H7 (cell line): ENCODE measurements at places on chromosomes 3 and 15.
A peak's percentile ranks its signal among the peaks of the same experiment; 100 is the strongest.

- no peak for DNase-seq
Measured at GRCh38 chr3:153634683-153635082, 472.7 kb downstream of the RAP2B start.

GRCh38 chr3:119759962-119760361 lies 21.9 kb upstream of the NR1I2 start:
- no peak for DNase-seq

- no peak for DNase-seq
Measured at GRCh38 chr3:101850246-101851051, 1.1 kb downstream of the NFKBIZ start.

DNA sequence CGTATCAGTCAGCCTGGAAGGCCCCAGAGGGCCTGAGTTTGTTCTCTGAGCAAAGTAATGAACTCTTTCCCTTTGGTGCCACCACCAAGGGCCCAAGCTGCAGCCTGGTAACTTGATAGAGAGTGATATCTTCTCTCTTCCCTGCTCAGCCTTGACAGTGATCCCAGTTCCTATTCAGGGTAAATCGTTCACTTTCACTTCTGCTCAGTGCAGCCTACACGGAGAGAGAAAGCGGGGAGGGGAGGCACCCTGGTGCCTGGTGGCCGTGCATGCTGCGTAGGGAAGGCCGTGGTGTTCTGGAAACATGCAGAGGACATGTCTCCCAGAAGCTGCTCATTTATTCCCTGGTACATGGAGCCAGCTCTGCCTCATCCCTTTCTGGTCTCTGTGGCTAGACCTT lies 54.9 kb downstream of the KIF9 start:
- DNase-seq = no peak

DNA sequence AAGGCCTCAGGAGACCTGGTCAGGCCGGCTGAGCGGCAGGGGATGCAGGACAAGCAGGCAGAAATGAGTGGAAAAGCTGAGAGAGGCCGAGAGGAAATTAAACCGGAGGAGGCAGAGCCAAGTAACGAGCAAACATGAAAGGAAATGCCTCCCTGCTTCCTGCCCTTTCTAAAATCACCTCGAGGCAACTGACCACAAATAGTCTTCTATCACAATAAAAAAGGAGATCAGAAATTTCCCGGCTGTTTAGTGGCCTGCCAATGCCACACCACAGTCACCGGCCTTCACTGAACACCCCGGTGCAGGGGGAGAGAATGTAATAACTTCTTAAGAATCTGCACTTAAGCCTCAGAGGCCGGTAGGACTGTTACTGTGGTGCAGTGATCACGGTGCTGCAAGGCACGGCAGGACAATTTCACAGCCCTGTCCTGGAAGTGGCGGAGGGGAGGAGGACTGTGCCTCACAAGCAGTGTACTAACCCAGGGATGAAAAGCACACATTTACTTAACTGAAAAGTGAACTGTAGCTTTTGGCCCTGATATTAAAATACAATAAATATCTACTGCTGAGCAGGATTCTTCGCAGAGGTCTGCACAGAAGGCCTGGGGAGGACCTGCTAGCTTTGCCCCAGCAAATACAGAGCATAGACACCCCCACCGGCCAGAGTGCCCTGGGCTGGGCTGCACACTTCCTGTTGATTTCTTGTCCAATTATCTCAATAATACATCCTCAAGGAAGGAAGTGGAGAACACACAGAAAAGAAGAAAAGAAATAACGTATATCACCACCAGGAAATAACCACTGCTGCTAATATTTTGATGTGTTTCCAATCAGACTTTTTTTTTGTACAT lies 183.5 kb upstream of the NSMCE3 start:
- peak; percentile 24 for DNase-seq

DNA sequence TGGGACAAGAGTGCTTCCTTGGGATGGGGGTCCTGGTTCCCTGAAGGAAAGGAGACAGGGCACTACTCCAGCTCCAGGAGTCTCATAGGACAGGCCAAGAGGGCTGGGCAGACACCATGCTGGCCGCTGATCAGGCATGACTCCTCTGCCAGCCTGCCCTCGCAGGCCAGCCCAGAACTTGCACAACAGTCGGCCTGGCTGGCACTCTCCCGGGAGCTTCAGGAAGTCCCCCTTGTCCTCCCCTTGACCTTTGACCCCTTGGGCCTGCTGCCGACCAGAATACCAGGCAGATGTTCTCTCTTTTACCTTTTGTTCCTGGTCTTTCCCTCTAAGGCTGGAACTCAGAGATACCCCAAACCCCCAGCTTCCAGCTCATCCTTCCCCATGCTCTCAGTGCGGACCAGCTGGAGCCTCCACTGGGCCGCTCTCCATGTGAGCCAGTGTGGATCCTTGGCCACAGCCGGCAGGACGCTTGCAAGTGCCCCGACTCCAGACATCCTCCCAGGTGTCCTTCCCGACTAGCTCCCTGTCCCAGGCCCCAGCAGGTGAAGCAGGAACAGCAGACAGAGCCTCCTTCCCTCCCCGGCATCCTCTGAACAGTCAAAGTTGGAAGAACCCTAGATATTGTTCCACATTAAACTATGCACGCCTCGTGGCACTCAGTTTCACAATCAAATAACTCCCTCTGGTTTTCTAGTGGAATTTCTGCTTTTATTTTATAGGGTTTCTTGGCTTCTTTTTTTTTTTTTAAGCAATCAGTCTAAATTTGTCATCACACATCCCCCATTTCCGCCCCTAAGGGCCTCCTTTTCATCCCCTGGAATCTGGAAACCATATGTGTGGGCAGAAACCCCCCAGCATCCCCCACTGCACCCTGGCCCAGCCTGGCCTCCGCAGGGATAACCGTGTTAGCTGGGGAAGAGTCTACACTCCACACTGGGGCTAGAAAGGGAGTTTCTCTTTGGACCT lies 15.7 kb downstream of the VPS18 start:
- DNase-seq = no peak

DNA sequence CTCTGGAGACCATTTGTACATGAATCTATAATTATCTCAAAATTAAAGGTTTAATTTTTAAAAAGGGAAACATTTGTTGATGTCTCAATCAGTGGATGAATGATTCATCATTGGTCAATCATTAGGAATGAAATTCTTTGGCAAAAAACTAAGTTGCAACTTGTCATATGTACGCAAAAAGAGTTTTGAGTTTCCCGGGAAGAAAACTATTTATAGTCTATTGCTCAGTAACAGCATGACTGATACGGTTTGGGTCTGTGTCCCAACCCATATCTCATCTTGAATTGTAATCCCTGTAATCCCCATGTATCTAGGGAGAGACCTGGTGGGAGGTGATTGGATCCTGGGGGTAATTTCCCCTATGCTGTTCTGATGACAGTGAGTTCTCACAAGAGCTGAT lies 765.8 kb upstream of the ROBO1 start:
- DNase-seq = no peak

DNA sequence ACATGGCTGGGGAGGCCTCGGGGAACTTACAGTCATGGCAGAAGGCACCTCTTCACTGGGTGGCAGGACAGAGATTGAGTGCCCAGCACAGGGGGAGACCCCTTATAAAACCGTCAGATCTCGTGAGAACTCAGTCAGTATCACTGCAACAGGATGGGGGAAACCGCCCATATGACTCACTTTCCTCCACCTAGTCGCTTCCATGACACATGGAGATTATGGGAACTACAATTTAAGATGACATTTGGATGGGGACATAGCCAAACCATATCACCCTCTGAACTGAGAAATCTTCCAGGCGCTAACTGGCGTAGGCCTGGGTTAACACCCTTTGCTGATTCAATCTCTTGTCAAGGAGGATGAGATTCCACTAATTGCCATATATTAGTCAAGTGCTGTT lies 392.3 kb downstream of the FEZF2 start:
- no peak for DNase-seq
